ENCODE measurements at places on chromosomes 12 and 14. TPM values are rescaled to one million over a fixed set of nuclear protein-coding genes. Genes with fewer than 3 reads are reported as not detected.

- no peak for DNase-seq
These were observed 34.6 kb downstream of the PTPRO start for GRCh38 chr12:15356951-15357364.

DNA sequence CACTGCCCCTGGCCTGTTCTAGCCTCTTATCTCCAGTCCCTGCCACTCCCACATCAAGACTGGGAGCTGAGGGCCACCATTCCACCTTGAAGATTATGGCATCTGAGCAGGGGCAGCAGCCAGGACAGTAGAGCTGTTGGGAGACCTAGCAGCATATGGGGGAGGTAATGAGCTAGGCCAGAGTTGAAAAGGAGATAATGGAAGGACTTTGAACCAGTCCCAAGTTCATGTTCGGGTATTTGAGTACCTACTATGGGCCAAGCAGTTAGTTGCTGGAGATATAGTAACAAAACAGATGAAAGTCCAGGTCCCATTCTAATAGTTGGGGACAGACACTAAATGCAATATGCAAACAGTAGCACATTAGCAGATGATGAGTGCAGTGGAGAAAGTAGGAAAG lies 151.5 kb downstream of the PLXNC1 start:
- DNase-seq = no peak

Gene LRRC43
- total RNA-seq = not detected

- DNase-seq = no peak
These were observed 13.3 kb upstream of the BDKRB2 start for GRCh38 chr14:96191353-96191752.

Gene KLHL33
- total RNA-seq = not detected

DNA sequence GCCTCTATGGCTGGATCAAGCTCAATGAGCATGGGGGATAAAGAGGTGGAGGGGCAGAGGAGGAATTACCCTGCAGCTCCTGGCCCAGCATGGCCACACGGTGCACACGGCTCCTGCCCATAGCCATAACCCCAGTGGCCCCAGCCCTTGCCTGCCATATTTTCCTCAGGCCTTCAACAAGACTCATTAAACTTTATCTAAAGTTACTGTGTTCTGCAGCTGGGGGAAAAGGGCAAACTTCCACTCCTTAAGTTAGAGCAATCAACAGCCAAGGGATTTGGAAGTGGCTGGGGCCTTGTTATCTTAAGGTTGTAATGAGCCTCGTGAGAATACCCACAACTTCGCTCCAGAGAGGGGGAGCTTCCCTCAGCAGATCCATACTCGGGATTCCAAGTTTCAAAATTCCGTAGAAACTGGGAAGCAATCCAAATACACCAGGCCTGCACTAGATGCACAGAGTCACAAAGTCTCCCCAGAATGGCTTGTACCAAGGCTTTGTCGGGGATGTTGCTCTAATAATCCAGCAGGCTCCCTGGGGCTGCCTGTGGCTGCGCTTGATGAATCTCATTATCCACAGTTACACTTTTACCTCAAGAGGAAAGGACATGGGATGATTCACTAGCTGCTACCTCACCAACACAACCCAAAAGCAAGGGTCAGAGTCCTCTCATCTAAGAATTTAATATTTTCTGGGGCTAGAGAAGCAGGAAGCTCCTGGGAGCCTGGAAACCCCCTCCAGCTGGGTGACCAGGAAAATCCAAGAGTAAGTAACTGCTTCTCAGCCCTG lies 13.0 kb upstream of the OR6J1 start:
- DNase-seq = no peak

Gene FOXM1
- total RNA-seq = 66.4 TPM

DNA sequence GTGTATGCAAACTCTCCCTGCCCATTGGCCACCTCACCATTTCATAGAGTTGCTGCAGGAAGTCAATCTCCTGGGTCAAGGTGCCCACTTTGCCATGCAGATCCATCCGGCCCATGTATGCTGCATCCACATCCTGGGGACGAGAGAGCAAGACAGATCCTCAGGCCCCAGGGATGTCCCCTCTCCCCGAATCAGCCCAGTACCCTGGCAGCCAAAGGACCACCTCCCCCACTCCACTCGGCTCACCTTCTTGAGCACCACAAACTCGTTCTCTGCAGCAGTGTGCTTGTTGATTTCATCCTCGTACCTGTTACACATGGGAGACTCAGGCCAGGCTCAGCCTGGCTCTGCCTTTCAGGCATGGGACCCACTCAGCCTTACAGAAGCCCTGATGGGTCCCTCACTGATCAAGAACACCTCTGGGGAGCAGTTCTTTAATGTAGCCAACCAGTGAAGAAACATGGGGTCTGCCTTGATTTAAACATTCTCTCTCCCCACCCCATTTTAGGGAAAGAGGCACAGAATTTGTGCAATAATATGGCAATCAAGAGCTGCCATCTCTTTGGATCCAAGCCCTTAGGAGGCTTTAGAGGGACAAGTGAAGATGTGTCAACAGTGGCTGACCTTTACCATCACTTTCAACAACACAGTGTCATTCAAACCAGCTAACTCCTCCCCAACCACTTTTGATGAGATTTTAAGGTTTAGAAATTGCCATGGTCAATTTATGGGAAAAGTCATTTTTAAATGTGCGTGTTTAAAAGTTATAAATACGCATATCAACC lies 3.9 kb downstream of the KRT79 start:
- DNase-seq = peak; percentile 80

Gene OR4N2
- not detected for total RNA-seq

GRCh38 chr12:1977588-1977987 lies 26.7 kb downstream of the DCP1B start:
- no peak for DNase-seq

Gene TAS2R30
- total RNA-seq = 1.6 TPM

DNA sequence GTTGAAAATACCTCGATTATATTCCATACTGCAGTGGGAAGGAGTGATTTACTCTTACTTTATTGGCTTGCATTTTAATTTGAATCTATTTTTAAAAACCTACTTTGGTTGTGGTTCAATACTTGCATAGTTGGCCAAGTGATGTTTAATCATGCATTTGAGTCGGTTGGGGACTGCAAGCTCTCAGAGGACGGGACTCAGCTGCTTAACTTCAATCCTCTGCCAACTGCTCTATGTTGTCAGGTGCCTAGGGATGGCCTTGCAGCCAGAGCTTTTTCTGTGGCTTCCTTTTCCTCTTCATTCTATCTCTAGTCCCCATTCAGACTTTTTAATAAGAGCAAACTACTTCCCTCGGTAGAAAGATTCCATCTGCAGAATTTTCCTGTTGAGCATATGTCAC lies 53.4 kb upstream of the KRR1 start:
- no peak for DNase-seq

Gene TPPP2
- total RNA-seq = not detected

Gene UNG
- total RNA-seq = 30.5 TPM

Gene PROX2
- not detected for total RNA-seq

Gene RPGRIP1
- total RNA-seq = not detected

Gene COX6A1
- 529 TPM for total RNA-seq

- peak; percentile 10 for DNase-seq
These were observed 35.9 kb upstream of the TMTC2 start for GRCh38 chr12:82650627-82651337.

GRCh38 chr12:104909761-104910160 lies 48.3 kb downstream of the SLC41A2 start:
- DNase-seq = no peak

GRCh38 chr14:101126731-101127130 lies 223.2 kb upstream of the RTL1 start:
- no peak for DNase-seq

Gene CBLN3
- total RNA-seq = 3.1 TPM
